ENCODE measurements at places on chromosomes 11 and 22. TPM values are rescaled to one million over a fixed set of nuclear protein-coding genes. Genes with fewer than 3 reads are reported as not detected.

GRCh38 chr11:70866834-70867233 lies 385.5 kb downstream of the SHANK2 start:
- DNase-seq, result no peak

DNA sequence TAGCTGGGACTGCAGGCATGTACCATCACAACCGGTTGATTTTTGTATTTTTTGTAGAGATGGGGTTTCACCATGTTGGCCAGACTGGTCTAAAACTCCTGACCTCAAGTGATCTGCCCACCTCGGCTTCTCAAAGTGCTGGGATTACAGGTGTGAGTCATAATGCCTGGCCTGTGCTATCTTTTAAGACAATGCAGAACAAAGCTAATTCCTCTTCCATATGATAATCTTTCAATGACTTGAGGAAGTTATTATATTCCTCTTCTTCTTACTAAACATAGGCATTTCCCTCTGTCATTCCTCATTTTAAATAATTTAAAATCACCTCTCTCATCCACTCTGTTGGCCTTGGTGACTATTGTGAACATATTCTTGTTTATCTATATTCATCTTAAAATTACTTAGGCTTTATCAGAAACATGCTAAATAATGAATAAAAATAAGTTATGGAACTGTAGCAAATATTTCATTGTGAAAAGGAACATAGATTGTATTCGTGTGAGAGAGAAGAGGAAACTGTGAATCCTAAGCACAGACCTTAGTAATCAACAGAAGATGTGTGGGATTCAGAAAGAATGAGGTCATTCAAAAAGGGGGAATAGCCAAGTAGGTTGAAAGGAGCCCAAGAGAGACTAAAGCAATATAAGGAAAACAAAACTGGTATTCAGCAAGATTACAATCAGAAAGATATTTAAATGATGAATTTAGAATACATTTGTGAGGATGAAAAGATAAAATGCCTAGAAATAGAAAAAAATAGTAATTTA lies 269.4 kb downstream of the TTC28 start:
- DNase-seq, result peak; percentile 6

Gene COMMD9
- total RNA-seq, result 64.0 TPM

GRCh38 chr11:67364783-67365722 lies 8.3 kb downstream of the CLCF1 start:
- no peak for DNase-seq

- no peak for DNase-seq
Measured at GRCh38 chr22:41709341-41709740, 10.0 kb downstream of the MEI1 start.

Gene FXYD6
- total RNA-seq, result 0.34 TPM

DNA sequence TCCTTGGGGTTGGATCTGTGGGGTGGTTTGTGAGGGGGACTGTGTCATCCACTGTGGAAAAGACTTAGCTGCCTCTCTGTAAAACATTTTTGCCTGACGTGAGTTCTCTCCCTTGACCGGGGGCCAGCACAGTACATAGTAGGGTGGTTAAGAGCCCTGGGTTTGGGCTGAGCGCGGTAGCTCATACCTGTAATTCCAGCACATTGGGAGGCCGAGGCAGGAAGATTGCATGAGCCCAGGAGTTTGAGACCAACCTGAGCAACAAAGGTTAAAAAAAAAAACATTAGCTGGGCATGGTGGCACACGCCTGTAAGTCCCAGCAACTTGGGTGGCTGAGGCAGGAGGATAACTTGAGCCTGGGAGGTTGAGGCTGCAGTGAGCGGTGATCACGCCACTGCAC lies 74.7 kb upstream of the WNT7B start:
- DNase-seq, result no peak

DNA sequence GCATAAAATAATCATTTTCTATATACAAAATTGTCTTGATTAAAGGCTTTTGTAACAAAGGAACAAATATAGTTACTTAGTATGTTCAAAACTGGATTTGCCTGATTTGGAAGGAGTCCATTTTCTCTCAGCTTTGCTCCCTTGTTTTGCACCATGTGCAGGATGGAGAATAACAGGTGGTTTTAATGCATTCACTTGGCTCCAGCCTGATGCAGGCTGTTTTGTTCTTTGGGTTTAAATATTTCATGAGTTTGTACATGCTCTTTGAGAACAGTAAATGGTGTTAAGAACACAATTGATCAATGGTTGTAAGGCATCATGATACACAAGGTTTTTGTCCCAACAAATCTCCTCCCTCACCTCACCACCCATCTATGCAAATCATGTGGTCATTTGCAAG lies 886.9 kb upstream of the CCDC90B start:
- DNase-seq, result no peak

GRCh38 chr22:45627489-45628233 lies 44.0 kb upstream of the ATXN10 start:
- no peak for DNase-seq

- peak; percentile 10 for DNase-seq
Measured at GRCh38 chr11:8360086-8360828, 96.6 kb upstream of the LMO1 start.

Gene IGSF22
- total RNA-seq, result not detected

Gene P4HA3
- 3.1 TPM for total RNA-seq

DNA sequence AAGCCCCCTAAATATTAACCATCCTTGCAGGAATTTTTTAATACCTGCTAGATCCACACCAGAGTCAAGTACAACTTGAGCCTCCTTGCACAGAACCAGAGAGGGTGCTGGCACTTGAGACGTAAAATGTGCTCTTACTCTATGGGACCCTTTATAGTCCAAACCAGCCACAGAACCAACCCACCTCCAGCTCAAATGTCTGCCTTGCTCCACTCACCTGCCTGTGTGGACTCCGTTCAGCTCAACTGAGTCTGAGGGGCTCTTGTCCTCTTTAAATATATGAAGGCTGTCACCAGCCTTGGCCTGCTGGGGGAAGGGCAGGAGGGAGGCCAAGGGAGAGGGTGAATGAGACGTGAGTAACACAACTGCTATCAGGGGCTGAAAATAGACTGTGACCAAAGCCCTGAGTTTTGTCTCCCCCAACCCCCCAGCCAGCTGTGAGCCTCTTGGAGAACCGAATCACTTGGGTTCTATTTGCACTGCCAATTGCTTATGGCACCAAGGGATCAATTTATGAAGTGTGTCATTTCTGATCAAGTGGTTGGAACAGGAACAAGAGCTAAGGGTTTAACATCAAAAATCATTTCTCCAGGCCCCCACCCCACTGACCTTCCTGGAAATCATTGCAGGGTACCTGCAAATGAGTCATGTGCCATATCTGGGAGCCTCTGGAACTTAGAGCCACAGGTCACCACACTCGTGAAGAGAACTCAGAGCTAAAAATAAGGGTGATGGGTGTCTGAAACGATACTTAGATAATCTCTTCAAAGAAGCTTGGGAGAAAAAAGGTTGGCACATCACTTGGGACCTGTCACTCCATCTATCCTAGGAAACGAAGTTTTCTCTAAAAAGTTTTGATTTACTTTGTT lies at the start of gene CSRP3:
Gene CSRP3, minus strand, starts transcription at position 247 of the 869 bp plus-strand sequence. CDS start 9,535 bp downstream, outside the sequence.
- peak; percentile 58 for DNase-seq

- peak; percentile 33 for DNase-seq
Measured at GRCh38 chr11:62721994-62722393, 5.3 kb downstream of the HNRNPUL2 start.

GRCh38 chr22:23386822-23387580 lies 193.1 kb downstream of the IGLL1 start:
- no peak for DNase-seq

GRCh38 chr11:117282956-117283355 lies 8.2 kb upstream of the BACE1-AS start:
- no peak for DNase-seq

DNA sequence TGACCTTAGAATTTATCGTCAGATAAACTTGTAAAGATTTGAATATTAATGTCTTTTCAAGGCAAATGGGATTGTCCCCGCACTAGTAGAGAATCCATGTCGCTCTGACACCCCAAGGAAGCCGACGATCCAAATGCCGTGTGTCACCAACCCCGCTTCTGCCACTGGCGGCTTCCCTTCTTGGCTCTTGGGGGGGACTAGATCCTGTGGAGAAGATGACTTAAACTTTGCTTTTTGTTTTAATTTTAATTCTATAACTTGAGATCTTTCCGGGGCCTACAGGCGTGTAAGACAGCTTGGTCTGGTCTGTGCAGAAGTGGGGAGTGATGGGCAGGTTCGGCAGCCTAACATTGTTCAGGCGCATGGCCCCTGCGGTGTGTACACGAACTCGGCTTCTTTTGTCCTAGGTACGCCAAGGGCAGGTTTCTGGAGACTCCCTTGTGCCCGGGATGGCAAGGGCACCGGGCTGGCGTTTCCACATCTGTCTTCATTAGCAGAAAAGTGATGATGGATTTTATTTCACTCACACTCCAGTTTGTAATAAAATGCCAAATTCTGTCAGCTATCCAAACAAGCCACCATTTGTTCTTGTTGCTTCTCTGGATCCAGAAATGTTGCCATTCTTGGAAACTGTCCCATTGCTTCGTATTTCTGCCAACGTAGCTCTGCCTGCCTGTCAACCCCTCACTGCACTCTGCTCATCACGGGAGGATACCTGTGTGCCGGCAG lies 6.7 kb downstream of the YDJC start:
- DNase-seq, result no peak

- DNase-seq, result no peak
Measured at GRCh38 chr22:49678842-49679170, 148.9 kb downstream of the BRD1 start.

DNA sequence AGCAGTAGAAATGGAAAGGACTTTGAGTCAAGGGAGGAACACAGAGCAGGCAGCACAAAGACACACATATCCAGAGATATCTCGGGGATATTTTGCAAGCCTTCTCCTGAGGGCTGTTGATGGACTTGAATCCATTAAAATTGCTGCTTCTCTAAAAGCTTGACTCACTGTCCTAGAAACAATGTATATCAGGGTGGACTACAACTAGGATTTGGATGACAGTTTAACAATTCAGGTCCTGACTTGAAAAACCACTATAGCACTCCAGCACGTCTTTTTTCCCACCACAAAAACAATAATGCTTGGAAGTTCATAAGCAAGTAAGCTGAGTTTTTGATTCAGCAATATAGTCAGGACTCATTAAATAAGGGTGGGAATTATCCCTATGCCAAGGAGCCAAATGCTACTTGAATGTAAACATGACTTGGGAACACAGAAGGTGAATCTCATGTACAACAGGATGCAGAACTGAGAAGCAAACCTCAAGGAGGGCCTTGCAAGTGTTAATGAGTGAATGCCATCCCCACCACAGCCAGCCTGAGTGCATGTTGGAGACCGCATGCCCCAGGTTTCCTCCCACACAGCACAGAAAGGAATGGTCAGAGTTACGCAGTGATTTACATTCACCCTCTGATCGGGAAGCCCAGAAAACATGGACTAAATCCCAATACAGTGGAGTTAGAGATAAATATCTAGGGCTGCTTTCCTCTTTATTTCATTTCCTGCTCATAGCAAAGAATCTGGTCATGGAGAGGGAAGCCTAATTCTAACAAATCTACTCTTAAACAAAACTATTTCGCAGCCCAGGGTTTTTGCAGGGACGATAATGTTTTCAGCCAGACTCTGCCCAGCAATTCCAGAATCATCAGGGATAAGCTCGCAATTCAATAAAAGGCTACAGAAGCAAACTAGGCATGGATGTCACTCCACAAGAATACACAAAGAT lies 98.4 kb upstream of the OR9G4 start:
- no peak for DNase-seq

Gene OR51V1
- not detected for total RNA-seq

- peak; percentile 96 for DNase-seq
Measured at GRCh38 chr11:14336507-14337503, 22.2 kb downstream of the RRAS2 start.

DNA sequence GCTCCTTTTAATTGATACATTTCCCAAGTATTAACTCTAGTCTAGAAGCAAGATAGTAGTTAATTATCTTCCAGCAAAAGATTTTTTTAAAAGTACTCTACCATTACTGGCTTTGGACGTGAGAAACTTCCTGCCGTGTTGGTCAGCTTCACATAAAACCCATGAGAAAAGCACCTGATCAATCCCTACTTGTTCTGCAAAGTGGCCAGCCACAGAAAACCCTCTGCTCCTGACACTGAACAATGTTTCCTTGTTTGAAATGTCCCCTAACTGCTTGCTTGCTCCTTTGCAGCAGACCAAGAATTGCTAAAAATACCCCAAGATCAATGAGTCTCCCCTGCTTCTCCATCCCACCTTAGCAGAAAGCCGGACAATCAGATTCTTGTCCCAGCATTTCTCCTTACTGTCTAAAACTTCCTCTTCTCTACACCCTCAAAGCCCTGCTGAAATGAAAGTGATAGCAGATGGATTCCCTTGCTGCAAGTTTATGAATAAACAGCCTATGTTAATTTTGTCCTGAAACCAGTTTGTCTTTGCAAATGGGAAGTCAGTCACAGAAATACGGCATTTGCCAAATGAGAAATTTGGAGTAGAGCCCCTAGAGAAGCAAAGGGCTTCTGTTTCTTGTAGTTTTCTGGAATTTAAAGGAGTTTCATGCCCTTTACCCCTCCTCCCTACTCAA lies 207.1 kb upstream of the ARHGAP20 start:
- no peak for DNase-seq

DNA sequence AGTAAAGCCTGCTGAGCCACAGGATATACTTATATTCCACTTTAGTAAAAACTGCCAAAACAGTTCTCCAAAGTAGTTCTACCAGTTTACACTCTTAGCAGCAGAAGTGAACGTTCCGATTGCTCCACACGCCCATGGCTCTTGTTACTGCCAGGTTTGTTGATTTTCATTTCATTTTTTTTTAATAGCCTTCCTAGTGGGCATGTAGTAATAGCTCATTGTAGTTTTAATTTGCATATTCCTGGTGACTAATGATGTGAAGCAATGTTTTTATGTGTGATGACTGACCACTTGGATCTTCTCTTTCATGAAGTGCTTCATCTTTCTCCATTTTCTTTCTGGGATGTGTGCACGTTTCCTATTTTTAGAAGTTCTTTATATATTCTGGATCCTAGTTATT lies 4.8 kb upstream of the C11orf97 start:
- no peak for DNase-seq

Gene FJX1
- 52.2 TPM for total RNA-seq

Gene WNT11
- not detected for total RNA-seq

GRCh38 chr22:19848298-19849224 lies 6.1 kb downstream of the GNB1L start:
- peak; percentile 60 for DNase-seq

DNA sequence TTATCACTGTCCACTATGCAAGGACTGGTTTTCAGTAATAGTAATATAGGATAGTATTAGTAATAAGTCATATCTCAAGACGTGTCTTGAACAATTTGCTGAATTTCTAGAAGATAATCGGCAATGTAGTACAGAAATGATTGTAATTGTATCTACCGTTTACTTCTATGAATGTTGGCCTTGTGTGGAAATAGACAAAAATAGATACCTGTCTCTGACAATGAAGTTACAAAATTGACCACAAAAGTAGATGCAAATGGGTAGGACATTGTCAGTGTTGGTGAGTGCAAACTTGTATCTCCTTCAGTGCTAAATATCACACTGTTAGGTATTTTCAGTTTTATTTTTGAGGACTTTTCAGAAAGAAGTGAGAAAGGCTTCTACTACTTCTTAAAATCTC lies 43.1 kb downstream of the SVIP start:
- DNase-seq, result no peak

GRCh38 chr11:124672536-124673215 lies 863 bp downstream of the SIAE start:
- DNase-seq, result no peak

- peak; percentile 67 for DNase-seq
Measured at GRCh38 chr11:110490886-110491285, 61.1 kb downstream of the FDX1 start.

GRCh38 chr11:43217849-43218248 lies 93.9 kb upstream of the API5 start:
- DNase-seq, result no peak

GRCh38 chr11:9575260-9576240 lies 2.1 kb downstream of the WEE1 start:
- peak; percentile 93 for DNase-seq

Gene CHCHD10
- total RNA-seq, result 0.46 TPM
